ENCODE measurements at places on chromosomes 4 and X.

DNA sequence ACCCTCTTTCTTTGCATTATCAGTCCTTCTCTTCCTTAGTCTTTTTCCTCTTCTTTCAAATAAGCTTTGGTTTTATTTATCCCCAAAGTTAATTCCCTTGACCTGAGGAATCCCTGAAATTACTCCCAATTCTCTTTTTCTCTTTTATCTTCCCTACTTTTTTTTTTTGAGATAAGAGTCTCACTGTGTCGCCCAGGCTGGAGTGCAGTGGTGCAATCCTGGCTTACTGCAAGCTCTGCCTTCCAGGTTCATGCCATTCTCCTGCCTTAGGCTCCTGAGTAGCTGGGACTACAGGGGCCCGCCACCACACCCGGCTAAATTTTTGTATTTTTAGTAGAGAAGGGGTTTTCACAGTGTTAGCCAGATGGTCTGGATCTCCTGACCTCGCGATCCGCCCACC is 17.8 kb downstream of the CAMK2D start:
- no peak for DNase-seq

DNA sequence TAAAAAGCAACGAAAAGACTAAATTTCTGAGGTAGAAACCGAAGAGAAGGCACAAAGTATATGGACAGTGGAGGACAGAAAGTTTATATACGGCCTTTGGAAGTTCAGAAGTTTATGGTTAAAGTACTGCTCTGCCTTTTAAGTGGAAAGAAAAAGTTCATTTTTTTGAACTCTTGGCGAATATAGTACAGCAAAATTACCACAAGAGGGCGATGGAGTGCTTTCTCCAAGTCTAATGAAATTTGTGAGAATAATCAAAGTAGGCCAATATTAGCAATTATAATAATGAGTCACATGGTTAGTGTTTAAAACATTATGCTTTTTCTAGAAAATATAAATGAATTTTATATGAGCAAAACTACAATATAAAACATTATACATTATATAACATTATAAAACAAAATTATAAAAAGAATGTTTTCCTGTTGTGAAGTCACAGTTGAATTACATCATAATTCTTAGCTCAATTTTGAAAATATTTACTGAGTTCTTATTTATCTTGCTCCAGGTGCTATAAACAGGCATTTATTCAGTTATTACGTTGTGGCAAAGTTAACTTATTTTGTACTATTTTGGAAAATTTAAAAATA is 136.2 kb upstream of the BMPR1B start:
- peak; percentile 16 for DNase-seq

DNA sequence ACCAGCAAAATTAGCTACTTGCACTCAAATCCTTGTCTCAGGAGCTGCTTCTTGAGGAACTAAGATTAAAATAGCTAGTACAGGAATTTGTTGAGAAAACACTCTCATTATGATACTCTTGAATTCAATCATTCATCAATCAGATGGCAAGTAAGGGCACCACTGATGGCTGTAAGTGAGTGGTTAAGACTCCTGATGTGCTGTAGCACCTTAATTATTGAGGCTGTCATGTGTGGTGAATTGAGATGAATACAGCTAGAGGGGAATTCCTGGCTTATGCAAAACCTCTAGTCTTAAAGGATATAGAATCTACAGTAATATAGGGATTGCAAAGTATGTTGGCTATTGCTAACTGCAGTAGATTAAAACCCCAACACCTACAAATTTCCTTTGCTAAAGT is 509.1 kb downstream of the IQCM start:
- DNase-seq = no peak

DNA sequence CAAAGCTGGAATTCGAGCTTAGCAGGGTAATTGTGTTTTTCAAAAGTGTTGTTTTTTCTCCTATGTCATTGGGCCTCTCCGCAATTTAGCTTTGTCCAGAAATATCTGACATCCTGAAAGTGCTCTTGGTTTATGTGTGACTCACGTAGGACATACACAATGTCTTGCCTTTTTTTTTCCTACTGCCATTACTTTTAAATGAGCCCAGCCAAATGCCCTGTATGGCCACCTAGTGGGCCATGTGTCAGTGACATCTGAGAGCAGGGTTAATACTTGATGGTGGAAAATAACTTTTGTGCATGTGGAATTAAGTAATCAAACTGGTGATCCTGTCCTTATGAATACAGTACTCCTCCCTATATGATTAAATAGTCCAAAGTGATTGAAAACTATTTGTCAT is 1411.1 kb upstream of the TENM3 start:
- DNase-seq = no peak

GRCh38 chr4:89305712-89306437 is 1.7 kb downstream of the GPRIN3 start:
- DNase-seq = no peak

DNA sequence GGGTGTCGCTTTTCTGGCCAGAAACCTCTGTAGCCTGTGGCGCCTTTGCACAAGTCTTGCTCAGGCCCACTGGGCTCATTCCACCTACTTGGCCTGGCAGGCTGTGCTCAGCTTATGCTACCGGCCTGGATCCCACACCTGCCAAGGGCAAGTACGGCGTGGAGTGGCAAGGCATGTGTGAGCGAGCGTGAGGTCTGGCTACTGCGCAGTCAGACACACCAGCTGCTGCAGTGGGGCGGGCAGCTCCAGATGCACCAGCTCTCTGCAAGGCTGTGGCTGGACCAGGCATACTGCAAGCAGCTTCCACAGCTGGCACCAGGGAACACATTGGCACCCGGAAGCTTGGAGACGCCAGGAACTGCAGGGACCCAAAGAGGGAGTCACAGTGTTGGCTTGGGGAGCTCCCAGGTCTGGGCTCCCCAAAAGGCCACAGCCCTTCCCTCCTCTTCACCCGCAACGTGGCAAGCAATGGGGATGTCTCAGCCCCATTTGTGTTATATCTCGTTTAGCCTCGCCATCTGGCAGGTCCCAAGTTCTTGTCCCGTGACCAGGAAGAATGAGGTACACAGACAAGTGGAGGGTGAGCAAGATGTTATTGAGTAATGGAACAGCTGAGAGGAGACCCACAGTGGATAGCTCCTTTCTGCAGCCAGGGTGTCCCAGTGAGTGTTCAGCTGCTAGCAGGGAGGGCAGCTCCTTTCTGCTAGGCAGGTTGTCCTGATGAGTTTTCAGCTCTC is 3.8 kb upstream of the FBXW7 start:
- DNase-seq = no peak

GRCh38 chrX:97334850-97335249 is 451.1 kb downstream of the RPA4 start:
- DNase-seq = no peak

DNA sequence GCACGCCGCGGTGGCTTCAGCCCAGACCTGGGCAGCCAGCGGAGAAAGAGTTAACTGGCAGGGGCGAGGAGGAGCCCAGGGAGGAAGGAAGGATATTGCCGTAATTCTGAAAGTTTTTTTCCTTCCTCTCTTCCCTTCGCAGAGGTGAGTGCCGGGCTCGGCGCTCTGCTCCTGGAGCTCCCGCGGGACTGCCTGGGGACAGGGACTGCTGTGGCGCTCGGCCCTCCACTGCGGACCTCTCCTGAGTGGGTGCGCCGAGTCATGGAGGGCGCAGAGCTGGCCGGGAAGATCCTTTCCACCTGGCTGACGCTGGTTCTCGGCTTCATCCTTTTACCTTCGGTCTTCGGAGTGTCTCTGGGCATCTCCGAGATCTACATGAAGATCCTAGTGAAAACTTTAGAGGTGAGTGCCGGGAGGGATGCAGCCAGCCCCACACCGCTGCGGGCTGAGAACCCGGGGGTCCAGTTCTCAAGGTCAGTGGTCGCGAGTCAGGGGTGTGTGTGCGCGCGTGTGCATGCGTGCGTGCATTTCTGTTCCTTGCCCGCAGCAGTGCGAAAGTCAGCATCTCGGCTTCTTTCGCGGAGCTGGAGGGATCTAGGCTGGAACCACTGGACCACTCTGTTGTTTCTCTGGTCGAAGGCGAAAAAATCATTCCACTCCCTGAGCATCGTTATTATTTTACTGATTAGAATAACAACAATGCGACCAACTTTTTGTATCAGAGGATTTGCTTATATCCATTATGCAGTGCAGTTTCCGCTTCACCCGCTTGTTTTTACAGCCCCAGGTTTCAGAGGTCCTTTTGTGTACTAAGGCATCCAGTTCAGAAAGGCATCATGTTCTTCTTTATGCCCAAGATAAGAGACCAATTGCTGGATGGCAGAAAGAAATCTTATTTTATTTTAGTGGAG is 709 bp downstream of the GPAT3 start:
- DNase-seq = no peak

GRCh38 chr4:8726344-8726851 is 133.8 kb downstream of the CPZ start:
- DNase-seq = no peak

DNA sequence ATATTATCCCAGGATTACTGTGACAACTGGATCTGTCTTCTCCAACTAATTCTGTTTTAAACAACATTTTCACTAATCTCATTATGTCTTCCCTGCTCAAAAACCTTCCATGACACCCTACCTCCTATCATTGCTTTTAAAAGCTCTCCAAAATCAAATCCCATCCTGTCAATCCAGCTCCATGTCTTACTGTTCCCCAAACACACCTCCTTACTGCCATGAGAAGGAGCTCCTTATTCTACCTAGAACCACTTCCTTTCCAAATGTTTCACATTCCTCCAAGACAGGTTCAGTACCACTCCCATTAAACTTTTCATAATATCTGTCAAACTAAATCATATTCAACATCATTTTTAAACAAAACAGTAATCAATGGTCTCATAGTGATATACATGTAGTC is 66.9 kb upstream of the WDR17 start:
- no peak for DNase-seq

DNA sequence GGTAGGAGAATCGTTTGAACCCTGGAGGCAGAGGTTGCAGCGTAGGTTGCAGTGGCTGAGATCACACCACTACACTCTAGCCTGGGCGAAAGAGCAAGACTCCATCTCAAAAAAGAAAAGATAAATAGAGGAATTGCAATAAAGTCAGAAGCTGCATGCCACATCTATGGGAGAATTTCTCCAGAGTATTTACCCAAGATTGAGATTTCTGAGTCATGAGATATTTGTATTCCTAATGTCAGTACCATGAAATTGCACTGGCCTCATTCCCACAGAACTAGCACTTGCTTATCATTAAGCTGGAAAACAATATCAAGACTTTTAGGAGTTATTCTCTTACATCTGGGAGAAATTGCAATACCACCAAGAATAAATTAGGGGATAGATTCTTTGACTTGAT is 37.4 kb downstream of the ASIC5 start:
- no peak for DNase-seq

DNA sequence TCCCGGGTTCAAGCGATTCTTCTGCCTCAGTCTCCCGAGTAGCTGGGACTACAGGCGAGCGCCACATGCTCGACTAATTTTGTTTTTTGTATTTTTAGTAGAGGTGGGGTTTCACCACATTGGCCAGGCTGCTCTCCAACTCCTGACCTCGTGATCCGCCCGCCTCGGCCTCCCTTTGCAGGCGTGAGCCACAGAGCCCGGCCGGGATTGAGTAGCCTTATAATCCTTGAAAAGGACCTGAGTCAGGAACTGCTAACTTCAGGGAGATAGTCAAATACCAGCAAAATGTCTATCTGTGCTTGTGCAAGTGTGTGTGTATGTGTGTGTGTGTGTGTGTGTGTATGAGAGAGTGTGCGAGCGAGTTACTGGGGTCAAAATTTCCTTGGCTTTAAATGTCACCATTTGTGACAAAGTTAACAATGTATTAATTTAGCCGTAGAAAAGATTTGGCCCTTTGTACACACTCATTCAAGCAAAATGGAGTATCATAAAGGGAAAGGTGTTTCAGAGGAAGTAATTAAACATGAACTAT is 1.8 kb upstream of the KDM6A start:
- peak; percentile 10 for DNase-seq

DNA sequence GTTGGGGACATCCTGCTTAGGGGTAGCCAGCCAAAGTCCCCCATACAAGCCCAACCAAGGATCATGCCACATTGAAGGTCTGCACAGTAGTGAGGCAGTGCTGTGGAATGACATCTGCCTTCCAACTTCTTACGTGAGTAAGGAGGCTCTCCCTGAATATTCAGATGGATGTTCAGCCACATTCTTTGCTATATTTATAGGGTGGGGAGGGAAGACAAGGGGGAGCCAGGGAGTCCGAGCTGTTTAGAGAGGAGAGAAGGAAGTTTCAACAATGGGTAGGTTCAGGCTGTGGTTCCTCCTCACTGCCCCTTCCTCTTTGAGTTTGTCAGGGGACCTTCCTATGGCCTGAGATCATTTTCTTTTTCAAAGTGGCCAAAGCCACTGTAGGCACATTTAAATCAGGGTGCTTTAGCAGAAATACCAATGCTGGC is 29.8 kb downstream of the MSN start:
- no peak for DNase-seq

GRCh38 chr4:1978226-1978625 is 30.5 kb downstream of the NELFA start:
- DNase-seq = no peak

DNA sequence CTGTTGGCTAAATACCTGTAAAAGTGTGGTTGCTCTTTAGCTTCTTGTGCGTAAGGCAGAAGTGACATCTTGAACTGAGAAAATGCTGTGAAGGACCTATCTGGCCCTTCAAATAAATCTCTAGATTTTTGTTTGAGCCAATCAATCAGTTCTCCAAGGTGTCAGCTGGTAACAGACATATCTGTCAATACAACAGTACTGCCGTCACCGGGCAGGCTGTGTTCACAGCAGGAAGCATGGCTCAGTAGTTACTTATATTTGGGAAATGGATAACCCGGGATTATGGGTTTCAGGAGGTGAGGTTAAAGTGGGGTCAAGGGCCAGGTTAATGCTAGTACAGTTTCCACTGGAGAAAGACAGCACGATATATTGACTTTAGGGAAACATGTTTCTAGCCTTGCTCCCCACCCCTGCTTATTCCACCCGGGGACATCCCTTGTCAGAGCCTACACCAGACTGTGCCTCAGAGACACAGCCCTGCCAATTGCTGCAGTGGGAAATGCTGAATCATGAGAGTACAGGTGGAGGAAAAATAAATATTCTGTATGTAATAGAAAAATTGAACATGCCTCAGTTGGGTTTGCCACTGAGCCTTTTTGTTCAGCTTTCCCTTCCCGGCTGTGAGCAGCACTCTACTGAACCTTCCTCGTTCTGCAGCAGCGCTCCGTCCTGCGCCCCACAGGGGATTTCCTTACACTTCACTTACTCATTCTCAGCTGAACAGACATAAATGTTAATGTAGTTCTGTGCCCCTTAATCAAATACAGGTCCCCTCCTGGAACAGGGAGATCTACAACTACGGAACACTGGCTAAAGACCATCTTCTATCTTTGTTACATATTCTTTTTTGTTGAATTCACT is 121.1 kb downstream of the MGST2 start:
- peak; percentile 44 for DNase-seq

DNA sequence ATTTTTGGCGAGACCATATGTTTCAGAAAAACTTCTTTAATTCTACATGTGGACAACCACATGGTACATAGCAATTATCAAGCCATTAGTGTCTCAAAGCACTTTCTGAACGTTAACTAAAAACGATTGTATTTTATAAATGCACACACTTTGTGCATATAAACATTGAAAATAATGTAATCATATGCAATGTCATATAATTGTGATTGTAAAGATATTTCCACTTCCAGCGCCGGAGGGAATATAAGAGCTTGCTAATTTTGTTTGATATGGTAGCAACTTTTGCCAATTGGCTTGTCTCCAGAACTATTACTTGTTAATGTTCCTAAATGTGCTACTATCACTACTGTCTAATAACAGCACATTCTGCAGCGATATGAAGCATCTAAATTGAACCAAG is 162.3 kb upstream of the SMIM31 start:
- no peak for DNase-seq

- DNase-seq = no peak
Observed at GRCh38 chrX:68508799-68509198, 9.9 kb downstream of the YIPF6 start.

All from right kidney (tissue), 9 donors.